ENCODE measurements at places on chromosomes 5 and 9. TPM values are rescaled to one million over a fixed set of nuclear protein-coding genes. Genes with fewer than 3 reads are reported as not detected.

The ANKRD31 gene
- total RNA-seq: 0.32 TPM

The GFI1B gene
- total RNA-seq: not detected

The TMEM174 gene
- not detected for total RNA-seq

The SPATA6L gene
- total RNA-seq: 0.65 TPM

The PCDHA4 gene
- total RNA-seq: 1.1 TPM

The COL27A1 gene
- total RNA-seq: 62.6 TPM

The EFCAB9 gene
- total RNA-seq: not detected

The ADCY2 gene
- total RNA-seq: 0.65 TPM

The PTTG1 gene
- 16.6 TPM for total RNA-seq

The TLX3 gene
- not detected for total RNA-seq

The IFNA2 gene
- not detected for total RNA-seq

The ROPN1L gene
- total RNA-seq: 0.32 TPM

The SPOCK1 gene
- 11.5 TPM for total RNA-seq

The CSF1R gene
- total RNA-seq: 0.16 TPM

The C9orf57 gene
- total RNA-seq: not detected

The COL15A1 gene
- 29.7 TPM for total RNA-seq

The GPRIN1 gene
- total RNA-seq: 3.9 TPM

The RNF208 gene
- total RNA-seq: 0.85 TPM

The PCDHB5 gene
- 1.2 TPM for total RNA-seq

The CDKN2B gene
- 22.1 TPM for total RNA-seq

The EMB gene
- total RNA-seq: 6.8 TPM

The N4BP3 gene
- total RNA-seq: 0.36 TPM

The CCDC192 gene
- total RNA-seq: not detected

The MSX2 gene
- 20.3 TPM for total RNA-seq

The BICD2 gene
- 53.5 TPM for total RNA-seq

The C5orf46 gene
- total RNA-seq: not detected

The PKD2L2 gene
- total RNA-seq: not detected

The TMEM203 gene
- total RNA-seq: 32.4 TPM

The PITX1 gene
- total RNA-seq: 0.81 TPM

The FSD1L gene
- total RNA-seq: 8.0 TPM

The MAMDC4 gene
- total RNA-seq: 1.1 TPM

The F12 gene
- total RNA-seq: 0.12 TPM

The PCDHA3 gene
- 0.32 TPM for total RNA-seq

The MYO10 gene
- total RNA-seq: 32.1 TPM

The CKMT2 gene
- not detected for total RNA-seq

The UBTD2 gene
- total RNA-seq: 46.3 TPM

The PCDHGA2 gene
- total RNA-seq: 4.2 TPM

All from hair follicle dermal papilla cell (primary cell).